Femur (tissue), 1 donor: ENCODE measurements at places on chromosomes 4 and X.

- DNase-seq = no peak
Observed at GRCh38 chrX:129956765-129957164, 25.7 kb upstream of the BCORL1 start.

DNA sequence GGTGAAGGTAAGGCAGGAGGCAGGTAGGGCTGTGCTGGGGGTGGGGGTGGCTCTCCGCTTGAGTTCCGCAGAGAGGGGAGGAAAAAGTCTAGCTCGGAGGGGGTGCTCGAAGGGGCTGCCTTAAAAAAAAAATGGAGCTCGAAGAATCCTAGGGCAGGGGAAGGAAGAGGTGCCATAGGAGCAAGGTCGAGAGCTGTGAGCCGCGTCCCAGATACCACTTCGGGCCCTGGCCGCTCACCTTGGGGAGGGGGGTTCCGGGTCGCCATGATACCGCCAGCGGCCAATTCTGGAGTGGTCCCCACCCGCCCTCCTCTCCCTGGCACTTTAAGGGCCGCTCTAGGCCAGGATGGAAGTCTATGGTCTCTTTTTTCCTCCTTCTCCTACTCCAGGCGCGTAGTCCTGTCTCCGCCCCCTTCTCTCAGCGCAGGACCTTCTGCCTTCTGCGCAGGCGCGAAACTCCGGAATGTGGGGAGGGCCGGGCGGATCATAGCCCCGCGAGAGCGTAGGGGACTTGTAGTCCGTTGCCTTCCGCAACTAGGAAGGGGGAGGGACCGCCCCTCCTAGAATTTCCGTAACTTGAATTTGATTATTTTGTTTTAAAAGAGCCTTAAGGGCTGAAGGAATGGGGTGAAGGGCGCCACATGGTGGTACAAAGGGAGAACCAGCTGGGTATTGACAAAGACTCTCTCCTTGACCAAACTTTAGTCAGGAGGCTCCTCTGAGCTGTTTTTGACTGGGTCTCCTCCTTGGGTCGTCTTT lies at the start of gene FUNDC1:
Gene FUNDC1 (minus strand): TSS at position 293 of the 759 bp plus-strand sequence. CDS start 27 bp downstream, at position 266.
- peak; percentile 98 for DNase-seq

DNA sequence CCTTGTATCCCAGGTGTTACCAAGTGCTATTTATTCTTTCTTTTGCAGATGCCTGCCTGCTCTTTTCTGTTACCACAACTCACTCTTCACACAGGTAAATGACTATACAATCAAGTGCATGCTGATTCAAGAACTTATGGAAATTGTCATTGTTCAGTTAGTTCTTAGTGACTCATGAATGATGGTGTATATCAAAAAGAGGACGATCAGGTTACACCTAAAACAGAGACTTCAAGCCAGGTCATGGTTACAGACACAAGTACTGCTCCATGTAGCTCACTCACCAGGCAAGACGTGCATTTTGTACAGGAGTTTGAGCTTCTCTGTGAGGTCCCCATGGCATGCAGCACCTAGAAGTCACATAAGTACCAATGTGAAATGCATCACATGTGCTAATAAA lies 59.3 kb upstream of the UCP1 start:
- DNase-seq = no peak

DNA sequence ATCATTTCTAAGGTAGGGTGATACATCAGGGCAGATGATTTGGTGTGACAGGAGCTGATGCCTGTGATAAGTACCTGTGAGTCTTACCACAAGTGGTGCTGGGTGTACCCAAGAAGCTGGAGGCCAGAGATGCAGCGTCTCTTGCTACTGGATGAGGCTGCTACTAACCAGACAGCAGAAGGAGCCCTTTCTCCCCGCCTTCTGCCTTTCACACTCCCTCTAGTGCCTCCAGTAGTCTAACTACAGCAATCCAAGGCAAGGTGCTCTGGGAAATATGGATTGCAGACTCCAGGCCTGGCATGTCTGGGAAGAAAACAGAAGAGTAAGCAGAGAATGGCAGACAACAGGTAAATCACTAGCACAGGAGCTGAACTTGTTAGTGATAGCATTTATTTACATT lies 470.8 kb downstream of the NKX6-1 start:
- DNase-seq = no peak

- DNase-seq = no peak
Observed at GRCh38 chr4:1797298-1797860, 4.3 kb downstream of the FGFR3 start.

- no peak for DNase-seq
Observed at GRCh38 chr4:61336916-61337315, 136.8 kb downstream of the ADGRL3 start.

- DNase-seq = no peak
Observed at GRCh38 chr4:186719925-186720694, 3.5 kb downstream of the FAT1 start.

GRCh38 chrX:150099316-150099715 lies 161.0 kb upstream of the EOLA2 start:
- DNase-seq = no peak

DNA sequence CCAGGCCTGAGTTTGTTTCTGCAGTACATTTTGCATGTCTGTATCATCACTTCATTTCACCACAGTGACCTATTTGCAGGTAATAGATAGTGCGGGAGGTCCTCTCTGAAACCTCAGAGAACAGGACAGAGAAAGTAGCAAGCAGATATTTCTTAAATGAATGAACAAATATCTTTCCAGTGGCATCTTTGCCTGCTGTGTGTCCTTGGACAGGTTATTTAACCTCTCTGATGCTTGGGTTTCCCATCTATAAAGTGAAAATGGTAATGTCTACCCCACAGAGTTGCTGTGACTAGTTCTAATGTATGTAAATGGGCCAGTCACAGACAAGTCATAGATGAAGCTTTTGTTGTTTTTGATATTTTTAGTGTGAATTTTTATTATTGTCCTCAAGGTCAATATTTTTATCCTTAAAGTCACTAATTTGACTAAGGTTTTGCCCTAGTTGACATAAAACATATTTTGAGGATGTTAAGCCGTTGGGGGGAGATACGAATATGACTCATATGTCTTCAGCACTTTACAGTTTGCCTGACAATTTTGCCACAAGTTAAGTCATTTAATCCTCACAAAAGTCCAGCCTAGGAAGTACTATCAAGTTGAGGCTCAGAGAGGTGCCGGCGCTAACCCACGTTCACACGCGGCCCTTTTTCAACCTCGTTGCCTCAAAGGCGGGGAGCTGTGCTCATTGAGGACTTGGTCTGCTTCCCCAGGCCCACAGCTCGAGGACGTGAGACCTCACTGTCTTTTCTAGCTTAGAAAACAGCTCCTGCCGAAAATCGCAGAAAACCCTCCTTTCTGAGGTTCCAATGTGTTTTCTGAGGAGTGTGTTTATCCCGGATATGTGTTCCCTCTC lies 126.7 kb upstream of the STX18 start:
- DNase-seq = no peak

DNA sequence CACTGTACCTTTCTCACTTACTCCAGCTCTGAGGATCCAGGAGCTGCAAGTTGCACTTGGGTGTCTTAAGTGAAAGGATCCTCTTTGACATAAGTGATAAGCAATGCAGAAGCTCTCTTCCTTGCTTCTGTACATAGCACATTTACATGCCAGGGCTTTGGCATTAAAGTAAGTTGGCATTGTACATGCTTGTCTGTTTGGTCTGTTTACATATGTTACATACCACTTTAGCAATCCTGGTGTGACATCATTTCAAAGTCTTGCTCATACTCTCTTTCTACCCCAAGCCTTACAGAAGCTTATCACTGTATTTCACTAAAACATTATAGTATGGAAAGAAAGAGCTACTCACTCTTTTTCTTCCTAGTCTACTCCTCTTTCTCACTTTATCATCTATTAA lies 2548.3 kb downstream of the ARAP2 start:
- no peak for DNase-seq

DNA sequence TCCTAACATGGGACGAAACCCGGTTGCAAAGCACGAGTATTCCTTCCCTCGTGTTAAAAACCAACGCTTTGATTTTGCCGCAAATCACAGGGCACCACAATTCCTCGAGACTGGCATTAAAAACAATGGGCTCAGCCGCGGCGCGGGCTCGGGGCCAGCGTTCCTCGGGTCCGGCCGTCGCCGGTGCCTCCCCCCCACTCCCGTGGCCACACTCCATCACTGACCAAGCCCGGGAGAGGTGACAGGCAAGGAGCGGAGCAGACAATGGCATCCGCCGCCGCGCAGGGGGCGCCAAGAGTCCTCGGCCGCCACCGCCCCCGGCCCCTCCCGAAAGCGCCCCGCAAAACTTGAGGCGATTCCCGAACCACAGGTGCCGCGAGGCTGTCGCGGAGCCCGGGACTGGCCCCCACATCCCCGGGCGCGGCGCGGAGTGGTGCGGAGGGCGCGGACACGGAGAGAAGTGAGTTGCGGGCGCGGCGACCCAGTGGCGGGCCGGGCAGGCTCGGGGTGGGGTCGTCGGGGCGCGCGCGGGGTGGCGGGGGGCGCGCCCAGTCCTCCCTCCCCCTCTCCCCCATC lies 445 bp downstream of the AP1S2 start:
- peak; percentile 60 for DNase-seq

- no peak for DNase-seq
Observed at GRCh38 chrX:118865231-118865630, 41.6 kb downstream of the ZCCHC12 start.

DNA sequence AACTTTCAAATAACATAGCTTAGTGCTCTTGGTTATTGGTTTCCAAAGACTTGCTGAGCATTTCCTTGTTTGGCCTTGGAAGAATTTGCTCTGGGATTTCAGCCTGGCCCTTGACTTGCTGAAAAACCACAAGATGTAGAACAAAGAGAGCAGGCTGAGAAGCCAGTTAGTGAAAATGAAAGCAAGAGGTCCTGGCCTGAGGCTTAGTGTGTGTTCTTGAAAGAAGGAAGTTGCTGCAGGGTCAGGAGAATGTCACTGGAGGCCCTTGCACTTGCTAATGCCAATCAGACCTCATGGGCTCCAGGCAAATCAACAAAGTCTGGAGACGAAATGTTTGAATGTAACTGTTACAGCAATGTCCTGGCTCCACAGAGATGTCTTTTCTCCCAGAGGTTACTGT lies 79.4 kb downstream of the SYNPO2 start:
- peak; percentile 76 for DNase-seq

- no peak for DNase-seq
Observed at GRCh38 chr4:121326597-121326996, 54.2 kb downstream of the QRFPR start.

- DNase-seq = no peak
Observed at GRCh38 chr4:110245577-110245976, 47.2 kb upstream of the ELOVL6 start.

DNA sequence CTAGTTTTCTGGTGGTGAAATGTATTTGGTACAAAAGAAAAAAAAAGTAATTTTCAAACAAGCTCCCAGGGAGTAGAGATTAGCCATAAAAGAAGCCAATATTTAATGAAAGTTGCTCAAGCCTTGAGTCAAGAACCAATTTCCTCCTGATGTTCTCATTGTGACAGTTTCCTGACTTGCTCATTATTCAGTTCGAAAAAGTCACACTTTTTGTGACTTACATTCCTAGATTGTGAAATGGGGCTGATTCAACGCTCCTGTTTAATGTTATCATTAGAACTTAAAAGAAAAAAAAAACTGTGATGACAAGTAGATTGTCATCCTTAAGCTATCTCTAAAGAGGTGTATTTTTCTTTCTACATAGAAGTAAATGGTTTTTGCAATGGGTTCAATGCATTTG lies 122.6 kb upstream of the BMPR1B start:
- DNase-seq = no peak

DNA sequence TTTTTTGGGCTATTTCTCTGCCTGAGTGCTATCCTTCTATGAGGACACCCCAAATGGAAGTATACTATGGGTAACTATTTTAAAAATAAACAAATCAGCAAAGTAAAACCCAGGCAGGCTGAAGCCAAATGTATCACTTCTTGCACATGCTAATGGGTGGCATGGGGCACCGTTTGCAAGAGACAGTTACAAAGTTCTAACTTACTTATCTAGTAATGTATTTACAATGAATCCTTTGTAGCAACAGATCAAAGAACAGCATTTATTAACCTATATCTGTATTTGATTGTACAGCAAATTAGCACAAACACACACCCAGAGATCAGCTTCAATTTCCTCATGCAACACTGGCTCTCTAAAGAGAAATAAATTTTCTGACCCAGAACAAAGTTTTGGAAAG lies 225.5 kb downstream of the ZNF674 start:
- no peak for DNase-seq

GRCh38 chr4:176036585-176037205 lies 28.9 kb upstream of the WDR17 start:
- no peak for DNase-seq
